SW 1271 (cell line): ENCODE measurements at places on chromosomes 1 and 21.

- no peak for DNase-seq
These were observed 63.3 kb upstream of the ZC3H11B start for GRCh38 chr1:219676012-219676765.

DNA sequence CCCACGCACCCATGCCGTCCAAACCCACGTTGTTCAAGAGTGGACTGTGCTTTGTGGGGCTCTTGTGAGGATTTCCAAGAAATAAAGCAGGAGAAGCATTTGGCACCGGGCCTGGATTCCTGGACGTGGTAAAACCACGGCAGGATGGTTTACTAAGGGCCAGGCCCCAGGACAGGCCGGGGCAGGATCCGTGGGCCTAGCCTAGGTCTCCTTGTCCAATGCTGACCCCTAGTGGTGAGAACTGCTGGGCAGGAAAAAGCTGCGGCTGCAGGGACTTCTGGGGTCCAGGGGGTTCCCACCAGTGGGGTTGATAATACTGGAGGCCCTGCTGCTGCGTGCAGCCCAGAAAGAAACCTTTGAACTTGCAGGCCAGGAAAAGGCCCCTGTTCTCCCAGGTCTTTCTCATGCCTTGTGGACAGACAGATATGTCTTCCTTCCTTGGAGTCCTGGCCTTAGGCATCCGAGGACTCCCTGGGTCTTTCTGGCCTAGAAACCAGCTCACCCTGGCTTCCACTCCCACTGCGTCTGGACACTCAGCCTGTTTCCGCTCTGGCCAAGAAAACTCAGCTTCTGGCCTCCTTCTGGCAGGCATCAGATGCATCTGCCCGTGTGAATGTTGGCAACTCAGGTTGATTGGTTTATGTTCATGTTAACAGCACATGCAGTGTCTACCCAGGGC lies 106.9 kb upstream of the TMEM51 start:
- peak; percentile 16 for DNase-seq

DNA sequence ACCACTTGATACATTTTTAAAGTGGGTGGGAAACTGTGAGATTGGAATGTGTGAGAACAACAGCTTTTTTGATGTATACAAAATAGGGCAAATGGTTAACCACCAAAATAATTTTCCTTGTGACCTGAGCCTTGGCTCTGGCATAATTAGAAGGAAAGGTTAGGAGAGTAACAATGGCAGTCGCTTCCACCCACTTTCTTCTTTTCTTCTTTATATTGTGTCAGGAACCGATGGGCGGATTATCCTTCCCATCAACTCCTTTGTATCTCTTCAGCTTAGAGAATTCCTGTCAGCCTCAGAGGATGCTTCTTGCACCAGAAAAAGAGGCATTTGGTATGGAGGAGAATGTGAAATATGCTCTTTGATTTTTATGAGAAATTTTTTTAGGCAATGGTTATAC lies 90.6 kb downstream of the SDCCAG8 start:
- DNase-seq, result no peak

DNA sequence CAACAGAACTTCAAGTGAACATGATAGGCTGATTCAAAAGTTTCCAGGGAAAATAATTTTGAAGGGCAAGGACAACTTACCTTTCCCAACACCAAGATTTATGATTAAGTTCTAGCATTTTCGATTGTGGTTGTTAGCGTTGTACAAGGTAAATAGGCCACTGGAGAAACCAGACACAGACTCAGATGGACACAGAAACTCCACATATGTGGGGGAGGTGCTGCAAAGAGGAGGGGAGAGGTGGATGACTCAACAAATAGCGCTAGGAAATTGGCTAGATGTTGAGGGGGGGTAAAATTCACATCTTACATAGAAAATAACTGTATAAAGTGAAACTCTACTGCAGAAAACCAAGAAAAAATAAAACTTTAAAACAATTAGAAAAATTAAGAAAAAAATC lies 564.4 kb downstream of the MATN1 start:
- DNase-seq, result no peak

DNA sequence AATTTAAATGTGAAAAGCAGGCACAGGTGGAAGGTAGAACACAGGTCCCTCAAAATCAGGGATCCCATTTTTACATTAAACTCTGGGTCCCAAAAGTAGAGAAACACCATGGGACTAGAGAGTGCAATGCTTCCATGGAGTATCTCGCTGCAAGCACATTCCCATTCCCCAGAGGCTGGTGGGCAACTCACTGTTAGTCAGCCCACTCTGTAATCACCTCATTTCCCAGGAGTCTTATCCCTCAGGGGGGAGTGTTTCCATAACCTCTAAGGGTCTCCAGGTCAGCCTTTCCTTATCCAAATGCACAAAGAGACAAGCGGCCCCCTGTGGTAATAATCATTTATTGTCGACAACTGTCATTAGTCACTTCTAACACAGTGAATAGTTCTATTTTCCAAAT lies 490.1 kb upstream of the LRRC7 start:
- DNase-seq, result no peak

DNA sequence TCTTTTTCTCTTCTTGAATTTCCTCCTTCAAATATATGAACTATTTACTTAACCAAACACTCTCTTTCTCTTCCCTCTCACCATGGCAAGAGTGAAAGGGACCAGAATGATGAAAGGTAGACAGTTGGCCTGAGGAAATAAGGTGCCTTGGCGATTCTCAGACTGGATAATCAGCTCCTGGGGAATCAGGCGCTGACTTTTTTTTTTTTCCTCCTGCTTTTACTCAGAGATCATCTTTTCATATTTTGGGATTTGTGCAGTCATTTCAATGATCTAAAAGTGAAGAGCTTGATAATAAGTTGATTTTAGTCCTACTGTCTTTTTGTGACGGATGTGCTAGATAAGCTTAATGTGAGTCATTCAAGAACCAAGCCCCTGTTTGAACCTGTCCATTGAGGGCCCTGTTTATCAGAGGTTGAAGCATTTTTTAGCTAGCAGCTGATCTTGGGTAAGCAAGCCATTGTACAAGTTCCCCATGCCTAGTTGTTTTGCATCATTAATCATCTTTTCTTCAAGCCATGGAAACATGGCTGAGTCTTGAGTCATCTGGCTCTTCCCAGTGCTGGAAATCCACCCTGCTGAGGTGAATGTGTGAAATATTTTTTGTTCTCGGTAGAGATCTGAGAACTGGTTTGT lies 40.8 kb downstream of the ITSN1 start:
- DNase-seq, result peak; percentile 83

GRCh38 chr1:23118957-23119792 lies 49.5 kb downstream of the LUZP1 start:
- DNase-seq, result peak; percentile 15

GRCh38 chr21:37130971-37131370 lies 57.9 kb downstream of the TTC3 start:
- no peak for DNase-seq

- DNase-seq, result no peak
These were observed 283.9 kb downstream of the DPYD start for GRCh38 chr1:97636941-97637340.

GRCh38 chr21:42071146-42071737 lies at the start of gene UMODL1:
UMODL1 (plus strand) TSS chr21:42071317; CDS start chr21:42071317, 0 bp downstream.
- no peak for DNase-seq

DNA sequence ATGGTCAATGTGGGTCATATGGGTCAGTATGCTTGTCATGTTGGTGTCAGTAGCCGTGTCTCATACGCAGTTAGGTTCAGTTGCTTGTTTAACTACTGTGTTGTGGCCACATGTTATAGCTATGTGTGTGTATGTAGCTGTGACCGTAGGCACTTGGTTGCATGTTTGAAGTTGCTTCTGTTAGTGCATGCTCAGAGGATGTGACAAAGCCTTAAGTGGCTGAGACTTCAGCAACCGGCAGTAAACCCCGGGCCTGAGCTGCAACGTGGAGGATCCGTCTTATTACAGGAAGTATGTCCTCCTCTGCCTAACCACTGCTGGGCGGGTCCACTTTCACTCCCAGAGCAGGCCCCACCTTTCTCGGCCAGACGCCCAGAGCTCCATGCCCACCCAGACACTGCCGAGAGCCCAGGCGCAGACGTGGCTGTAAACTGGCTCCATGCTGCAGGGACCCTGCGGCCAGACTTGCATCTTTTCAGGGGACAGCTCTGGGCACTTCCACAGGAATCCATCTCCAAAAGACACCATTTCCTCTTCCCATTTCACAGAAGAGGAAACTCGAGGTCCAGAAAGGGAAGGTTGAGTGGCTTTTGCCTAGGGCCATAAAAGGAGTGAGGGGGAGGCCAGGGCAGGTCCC lies 2.2 kb downstream of the TCEA3 start:
- DNase-seq, result no peak

GRCh38 chr1:72932025-72932424 lies 649.7 kb upstream of the NEGR1 start:
- no peak for DNase-seq

DNA sequence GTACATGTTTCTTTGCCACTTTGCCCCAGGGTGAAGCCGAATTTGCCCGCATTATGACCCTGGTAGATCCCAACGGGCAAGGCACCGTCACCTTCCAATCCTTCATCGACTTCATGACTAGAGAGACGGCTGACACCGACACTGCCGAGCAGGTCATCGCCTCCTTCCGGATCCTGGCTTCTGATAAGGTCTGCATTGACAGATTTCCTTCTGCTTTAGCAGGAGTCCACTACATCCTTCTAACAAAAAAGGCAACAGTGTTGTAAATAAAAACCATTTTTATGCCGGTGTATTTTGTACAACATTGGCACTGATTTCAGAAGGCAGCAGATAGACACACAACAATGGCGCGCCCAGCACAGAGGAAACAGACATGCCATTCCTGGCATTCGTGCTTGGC lies 34.1 kb upstream of the MTR start:
- DNase-seq, result no peak

DNA sequence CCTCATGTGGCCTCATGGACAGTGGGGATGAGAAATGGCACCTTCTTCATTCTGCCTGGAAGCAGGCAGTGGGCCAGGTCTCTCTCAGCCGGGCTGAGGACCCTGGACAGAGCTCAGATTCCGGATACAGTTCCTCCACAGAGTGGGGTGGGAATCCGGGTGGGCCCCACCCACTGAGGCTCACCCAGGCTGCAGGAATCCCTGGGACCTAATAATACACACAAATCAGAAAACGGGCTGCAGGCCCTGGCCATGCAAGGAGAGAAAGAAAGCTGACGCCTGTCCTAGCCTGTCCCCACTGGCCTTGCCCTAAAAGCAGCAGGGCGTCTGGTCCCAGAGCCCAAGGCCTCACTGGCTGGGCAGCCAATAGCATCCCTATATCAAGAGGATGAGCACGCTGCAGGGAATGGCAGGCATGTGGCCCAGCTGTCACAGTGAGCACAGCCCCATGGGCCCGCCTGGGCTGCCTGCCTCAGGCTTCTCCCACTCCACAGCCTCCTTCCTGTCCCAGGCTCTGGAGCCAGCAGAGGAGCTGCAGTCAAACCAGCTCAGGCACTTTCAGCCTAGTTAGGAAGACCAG lies 25.3 kb downstream of the ACTA1 start:
- DNase-seq, result no peak

DNA sequence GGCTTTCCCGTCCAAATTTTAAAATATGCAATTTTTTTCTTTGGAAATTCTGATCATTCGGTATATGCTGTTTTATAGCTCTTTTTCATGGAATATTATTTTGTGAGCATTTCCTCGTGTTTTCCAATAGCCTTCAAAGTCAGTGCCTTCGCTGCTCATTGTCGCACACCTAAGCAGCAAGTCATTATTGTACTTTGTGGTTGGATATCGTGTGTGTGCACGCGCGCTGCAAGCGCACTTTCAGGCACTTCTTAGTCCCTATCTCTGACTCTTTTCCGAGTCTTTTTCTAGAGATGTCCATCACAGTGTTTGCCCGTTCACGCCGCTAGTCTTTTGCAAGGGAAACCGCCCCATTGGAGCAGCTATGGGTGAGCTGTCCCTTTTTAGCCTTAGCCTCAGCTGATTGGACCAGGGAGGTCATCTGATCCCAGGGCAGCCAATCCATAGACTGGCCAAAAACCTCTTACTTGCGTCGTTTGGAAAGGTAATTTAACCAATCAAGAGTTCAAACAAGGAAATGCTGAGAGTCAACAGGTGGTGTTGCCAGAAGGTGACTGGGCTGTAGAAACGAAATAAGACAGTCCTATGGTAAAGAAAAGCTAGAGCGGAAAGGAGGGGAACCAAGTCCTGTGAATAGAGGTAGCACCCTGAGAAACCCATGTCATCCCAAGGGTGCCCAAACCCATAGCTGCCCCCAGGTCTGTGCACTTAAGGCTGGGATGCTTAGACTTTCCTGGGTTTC lies 710 bp upstream of the HYI start:
- DNase-seq, result peak; percentile 85

DNA sequence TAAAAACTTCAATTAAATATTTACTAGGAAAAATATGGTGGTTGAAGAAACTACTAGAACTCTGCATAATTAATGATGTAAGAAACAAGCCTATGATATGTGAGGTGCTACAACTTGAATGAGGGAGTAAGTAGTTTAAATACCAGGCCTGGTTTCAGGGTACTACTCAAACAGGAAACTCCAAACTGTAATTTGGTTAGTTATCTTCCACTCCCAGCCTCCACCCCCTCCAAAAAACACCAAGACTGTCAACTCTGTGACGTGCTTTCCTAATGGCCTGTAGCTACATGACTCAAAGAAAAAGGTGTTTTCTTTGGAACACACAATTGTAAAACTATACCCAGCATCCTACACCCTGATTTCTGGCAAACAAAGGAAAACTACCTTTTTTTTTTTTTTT lies 55.9 kb upstream of the RCC1 start:
- DNase-seq, result no peak

DNA sequence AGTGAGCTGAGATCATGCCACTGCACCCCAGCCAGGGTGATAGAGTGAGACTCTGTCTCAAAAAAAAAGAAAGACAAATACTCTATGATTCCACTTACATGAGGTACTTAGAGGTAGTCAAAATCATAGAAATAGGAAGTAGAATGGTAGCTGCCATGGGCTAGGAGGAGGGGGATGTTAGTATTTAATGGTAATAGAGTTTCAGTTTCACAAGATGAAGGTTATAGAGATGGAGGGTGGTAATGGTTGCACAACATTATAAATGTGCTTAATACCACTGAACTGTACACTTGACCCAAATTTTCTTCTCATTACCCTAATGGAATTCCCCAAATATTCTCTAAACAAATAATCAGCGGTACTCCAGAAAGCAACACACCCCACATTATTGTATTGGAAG lies 12.8 kb downstream of the EIF2B3 start:
- no peak for DNase-seq

GRCh38 chr1:1539310-1540089 lies 924 bp downstream of the TMEM240 start:
- no peak for DNase-seq

- DNase-seq, result no peak
These were observed 168.5 kb upstream of the RUNX1 start for GRCh38 chr21:35217504-35218060.

- no peak for DNase-seq
These were observed 57.8 kb downstream of the ESRRG start for GRCh38 chr1:216665406-216665805.

DNA sequence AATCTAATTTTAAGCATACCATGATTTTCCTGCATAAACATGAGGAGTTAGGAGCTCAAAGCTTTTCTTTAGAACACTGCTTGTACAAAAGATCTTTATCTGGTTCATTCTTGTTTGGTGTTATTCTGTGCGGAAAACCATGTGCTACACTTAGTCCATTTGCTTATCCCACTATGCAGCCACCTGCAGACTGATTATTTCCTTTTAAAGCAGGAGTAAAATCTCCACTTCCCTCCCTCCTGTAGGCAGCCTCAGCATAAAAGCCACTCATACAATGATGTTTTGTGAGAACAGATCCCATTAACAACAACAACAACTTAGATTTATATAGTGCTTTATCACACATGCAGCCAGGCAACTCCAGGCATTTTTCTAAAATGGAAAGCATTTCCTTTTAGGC lies 355.3 kb upstream of the NEGR1 start:
- DNase-seq, result no peak
